ENCODE measurements at places on chromosomes 16 and 17.

GRCh38 chr17:57586196-57586740, 158.8 kb downstream of the CCDC182 start:
- no peak for DNase-seq

GRCh38 chr16:12147681-12148080, 171.1 kb downstream of the SNX29 start:
- DNase-seq: no peak

GRCh38 chr17:58788199-58788598, 32.5 kb downstream of the PPM1E start:
- no peak for DNase-seq

DNA sequence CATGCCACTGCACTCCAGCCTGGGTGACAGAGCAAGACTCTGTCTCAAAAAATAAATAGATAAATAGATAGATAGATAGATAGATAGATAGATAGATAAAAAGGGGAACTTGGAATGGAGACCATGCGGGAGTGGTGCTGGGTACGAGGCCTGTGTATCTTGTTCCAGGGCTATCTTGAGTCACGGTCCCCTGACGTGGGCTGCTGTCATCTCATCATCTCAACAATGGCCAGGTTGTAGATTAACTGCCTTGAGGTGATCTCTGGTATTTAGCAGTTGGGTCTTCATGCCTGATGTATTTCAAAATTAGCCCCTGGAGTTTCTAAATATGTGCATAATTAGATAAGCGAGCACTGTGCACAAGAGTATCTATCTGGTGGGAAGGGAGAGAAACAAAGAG, 212.1 kb downstream of the CDRT15L2 start:
- DNase-seq: no peak

All from vagina (tissue), 2 donors.